ENCODE measurements at places on chromosomes 3 and 15. TPM values are rescaled to one million over a fixed set of nuclear protein-coding genes. Genes with fewer than 3 reads are reported as not detected.

Gene MYRIP
- total RNA-seq = 11.7 TPM

Gene CSPG4
- 1.5 TPM for total RNA-seq

Gene GTPBP8
- 17.6 TPM for total RNA-seq

Gene SEMA6D
- 1.8 TPM for total RNA-seq

Gene FHIT
- total RNA-seq = 8.9 TPM

Gene RBP2
- not detected for total RNA-seq

Gene TUBGCP5
- 17.3 TPM for total RNA-seq

Gene TM4SF4
- 230 TPM for total RNA-seq

Gene LRTM1
- not detected for total RNA-seq

Gene ARNT2
- total RNA-seq = 0.92 TPM

Gene C3orf85
- total RNA-seq = not detected

Gene SAMMSON
- total RNA-seq = not detected

GRCh38 chr3:140822401-140823047 is 119.1 kb upstream of the SLC25A36 start:
- DNase-seq = no peak

GRCh38 chr3:172716476-172716875 is 5.6 kb upstream of the NCEH1 start:
- DNase-seq = no peak

- DNase-seq = no peak
Measured at GRCh38 chr3:171187706-171188290, 161.3 kb upstream of the SLC2A2 start.

GRCh38 chr15:38536201-38536676 is 28.4 kb downstream of the RASGRP1 start:
- DNase-seq = no peak

- DNase-seq = no peak
Measured at GRCh38 chr3:17129556-17129955, 244.8 kb downstream of the PLCL2 start.

DNA sequence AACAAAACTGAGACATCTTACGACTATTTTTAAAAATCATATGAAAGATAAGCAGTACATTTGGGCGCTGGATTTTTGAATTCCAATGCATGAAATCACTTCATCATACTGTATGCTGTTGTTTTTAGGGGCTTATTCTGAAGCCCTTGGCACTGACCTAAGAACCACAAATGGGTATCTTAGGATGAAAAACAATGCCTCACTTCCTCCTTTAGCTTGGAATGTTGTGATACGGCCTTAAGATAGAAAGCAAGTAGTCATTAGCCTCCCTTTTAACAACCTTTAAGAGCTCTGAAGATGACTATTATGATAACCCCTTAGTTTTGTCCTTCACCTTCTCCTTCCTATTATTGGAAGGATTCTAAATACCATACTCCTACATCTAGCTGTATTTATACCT is 289.8 kb downstream of the ARPP21 start:
- no peak for DNase-seq

- DNase-seq = no peak
Measured at GRCh38 chr15:58463815-58464650, 32.2 kb downstream of the LIPC start.

GRCh38 chr3:162400697-162401096 is 904.1 kb downstream of the OTOL1 start:
- DNase-seq = no peak

DNA sequence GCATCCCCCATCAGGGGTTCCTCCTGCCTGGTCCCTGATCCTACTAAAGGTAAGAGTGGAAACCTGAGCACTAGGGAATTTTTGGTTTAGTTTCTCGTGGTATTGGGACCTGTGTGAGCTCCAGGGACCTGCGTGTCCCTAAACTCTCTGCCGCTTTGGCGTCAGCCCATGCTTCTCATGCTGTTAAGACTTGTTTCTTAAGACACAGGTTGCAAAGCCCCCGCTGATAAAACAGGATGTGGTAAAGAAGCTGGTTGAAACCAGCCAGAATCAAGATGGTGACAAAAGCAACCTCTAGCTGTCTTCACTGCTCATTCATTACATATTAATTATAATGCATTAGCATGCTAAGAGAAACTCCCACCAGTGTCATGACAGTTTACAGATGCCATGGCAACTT is 64.6 kb downstream of the LYZL4 start:
- no peak for DNase-seq

DNA sequence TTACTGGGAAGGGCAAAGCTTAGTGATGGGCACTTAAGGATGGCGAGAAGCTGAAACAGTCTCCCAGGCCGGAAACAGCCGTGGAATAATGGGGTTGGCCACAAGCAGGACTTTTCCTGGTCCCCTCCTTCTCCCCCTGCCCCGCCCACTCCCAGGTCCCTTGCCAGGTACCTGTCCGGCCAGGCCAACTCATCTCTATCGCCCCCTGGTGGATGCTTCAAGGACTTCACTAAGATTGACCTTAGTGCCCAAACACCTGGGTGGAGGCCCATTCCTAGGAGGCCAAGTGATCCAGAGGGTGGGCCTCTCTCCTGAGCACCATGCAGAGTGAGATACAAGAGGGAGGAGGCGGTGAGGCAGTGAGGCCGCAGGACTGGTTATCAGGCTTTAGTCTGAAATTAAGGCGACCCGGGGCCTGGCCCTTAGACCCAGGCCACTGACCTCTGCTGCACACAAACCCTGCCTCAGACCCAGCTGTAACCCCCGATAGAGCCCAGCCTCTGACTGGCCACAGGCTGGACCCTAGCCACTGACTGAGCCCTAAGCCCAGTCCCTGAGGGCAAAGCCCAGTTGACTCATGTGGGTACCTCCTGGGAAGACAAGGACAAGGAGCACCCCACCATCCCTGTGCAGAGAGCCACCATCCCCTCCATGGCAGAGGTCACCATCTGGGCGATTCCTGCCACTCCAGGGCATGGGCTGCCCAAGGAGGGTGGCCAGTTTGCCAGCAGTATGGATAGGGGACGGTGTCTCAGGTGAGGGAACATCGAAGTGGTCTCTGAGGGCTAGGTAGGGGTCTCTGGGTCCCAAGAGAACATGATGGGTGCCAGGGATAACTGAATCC is 37.6 kb downstream of the VIPR1 start:
- DNase-seq = peak; percentile 78

DNA sequence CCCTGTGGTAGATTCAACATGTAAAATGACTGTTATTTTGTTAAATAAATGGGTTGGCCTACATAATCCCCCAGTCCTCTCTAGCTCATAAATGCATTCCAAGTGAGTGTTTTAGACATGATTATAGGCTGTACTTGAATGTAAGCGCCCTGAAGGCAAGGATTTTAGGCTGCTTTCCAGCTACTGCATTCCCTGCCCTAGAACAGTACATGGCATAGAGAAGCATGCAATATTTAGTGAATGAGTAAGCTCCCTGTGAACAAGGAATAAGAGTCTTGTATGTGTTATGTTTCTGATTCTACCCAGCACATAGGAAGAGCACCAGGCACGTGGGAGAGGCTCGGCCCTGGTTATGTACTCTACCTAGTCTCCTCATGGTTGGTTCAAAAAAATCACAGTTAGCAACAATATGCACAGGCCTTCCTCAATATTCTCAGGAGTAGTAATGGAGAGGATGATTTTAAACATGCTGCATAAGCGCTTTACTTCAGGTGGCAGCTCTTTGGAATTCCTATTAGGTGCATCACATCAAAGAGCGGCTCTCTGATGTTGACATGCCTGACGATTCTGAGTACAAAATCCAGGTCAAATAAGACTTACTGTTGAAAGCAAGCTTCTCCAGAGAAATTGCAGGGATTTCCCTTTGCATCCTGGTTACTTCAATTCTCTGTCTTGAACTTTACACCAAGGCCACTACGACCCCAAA is 456.6 kb downstream of the MAGI1 start:
- no peak for DNase-seq

DNA sequence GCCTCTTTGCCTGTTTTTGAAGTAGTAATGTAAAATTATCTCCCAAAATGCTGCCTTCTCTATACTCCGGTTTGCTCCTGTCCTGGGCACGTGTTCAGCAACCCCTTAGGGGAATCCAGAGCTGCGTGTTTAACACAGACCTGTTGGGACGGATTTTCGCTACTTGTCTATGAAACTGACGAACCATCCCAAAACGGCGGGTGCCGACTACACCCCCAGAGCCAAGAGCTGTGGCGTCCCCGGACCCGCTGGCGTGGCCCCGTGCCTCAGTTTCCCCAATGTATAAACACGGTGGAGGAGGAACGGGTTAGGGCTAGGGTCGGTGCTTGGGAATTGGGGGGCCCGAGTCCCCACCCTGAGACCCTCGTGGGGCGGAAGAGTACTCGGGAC is 473 bp downstream of the FHIT start:
- DNase-seq = no peak

- DNase-seq = no peak
Measured at GRCh38 chr3:80643421-80643820, 875.6 kb upstream of the ROBO1 start.

DNA sequence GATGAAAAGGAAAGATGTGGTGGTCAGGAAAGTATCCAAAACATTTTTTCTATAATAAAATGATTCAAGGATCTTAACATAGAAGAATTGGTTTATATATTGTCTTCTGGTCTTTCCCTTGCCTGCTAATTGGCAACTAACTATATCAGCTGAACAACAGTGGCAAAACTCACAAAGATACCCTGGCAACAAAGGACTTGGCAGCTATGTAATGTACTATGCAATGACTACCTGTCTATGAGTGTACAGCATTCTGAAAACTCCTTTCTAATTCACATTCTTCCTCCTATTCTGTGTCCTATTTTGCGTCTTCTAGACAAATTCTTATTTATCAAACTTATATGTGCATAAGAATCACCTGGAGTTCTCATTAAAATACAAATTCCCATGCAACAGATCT is 15.7 kb upstream of the SERPINI2 start:
- DNase-seq = no peak

DNA sequence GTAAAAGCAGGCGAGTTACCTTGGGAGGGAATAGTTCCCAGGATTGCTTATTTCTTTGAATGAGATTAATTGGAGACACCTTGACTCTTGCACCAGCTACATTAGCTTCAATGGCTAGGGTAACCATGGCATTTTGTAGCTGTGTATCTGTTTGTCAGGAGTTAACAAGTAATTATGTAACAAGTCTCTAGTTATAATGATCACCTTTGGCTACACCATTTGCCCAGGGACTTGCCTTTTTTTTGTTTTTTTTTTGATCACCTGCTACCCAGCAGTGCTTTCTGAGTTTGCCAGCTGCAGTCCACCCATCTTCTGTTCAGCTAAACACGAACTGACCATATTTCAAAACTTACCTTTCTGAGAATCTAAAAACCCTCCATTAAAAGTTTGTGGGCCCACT is 2.2 kb downstream of the MED12L start:
- DNase-seq = no peak

All from liver (tissue), 10 donors.